ENCODE measurements at places on chromosomes 3 and 15.

- no peak for DNase-seq
These were observed 91.8 kb downstream of the ADAMTSL3 start for GRCh38 chr15:83745771-83746170.

GRCh38 chr15:101255615-101256241 is 3.9 kb upstream of the CHSY1 start:
- DNase-seq: peak; percentile 28

DNA sequence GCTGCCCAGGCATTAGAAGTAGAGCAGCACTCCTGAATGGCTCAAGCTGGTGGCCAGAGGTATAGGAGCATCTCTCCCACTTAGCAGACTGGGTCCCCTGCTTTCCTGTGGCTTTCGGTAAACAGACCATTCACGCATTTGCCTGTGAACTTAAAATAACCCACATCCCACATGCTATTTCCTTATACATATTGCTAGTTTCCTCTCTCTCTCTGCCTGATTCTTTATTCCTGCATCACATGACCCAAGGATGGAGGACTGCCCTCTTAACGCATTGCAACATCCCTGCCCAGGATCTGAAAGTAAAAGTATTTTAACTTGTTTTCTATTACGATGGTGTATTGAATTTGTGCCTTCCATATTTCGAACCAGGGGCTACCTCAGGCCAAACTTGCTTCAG is 43.4 kb upstream of the NLGN1 start:
- peak; percentile 4 for DNase-seq

DNA sequence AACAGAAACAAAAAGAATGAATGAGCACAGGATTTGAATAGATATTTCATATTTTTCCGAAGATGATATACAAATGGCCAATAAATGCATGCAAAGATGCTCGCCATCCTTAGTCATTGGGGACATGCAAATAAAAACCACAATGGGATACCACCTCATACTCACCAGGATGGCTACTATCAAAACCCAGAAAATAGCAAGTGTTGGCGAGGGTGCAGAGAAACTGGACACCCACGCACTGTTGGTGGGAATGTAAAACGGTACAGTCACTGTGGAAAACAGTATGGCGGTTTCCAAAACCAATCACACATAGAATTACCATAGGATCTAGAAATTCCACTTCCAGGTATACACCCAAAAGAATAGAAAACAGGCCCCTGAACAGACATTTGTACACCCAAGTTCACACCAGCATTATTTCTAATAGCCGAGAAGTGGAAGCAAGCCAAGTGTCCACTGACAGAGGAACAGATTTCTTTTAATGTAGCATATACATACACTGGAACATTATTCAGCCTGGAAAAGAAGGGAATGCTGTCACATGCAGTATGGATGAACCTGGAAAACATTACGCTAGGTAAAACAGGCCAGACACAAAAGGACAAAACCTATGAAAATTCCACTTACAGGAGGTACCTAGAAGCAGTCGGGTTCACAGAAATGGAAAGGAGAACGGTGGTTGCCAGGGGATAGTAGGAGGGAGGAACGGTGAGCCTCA is 3.6 kb downstream of the RNF168 start:
- no peak for DNase-seq

GRCh38 chr15:29590701-29591100 is 231.6 kb downstream of the TJP1 start:
- DNase-seq: no peak

- no peak for DNase-seq
These were observed 55.4 kb downstream of the DCBLD2 start for GRCh38 chr3:98846101-98846500.

GRCh38 chr3:77530870-77531269 is 491.0 kb downstream of the ROBO2 start:
- DNase-seq: no peak

- no peak for DNase-seq
These were observed 172.7 kb downstream of the SYNPR start for GRCh38 chr3:63450634-63451363.

DNA sequence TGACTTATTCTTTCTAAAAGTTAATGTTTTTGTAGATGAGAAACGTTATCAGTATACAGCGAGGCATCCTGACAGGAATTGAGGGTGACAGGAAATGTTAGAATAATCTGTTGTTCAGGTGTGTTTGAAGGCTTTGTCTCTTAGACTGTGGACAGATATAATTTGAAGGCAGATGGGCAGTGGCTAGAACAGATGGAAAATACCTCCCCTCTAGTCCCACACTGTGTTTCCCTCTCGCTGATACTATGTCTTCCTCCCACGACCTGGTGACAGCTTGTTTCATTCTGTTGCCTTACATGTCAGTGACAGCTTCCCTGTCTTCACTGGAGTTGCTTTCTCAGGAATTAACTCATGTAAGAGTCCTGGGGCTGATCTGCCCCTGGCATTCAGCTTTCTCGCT is 125.3 kb downstream of the MYRIP start:
- DNase-seq: no peak

DNA sequence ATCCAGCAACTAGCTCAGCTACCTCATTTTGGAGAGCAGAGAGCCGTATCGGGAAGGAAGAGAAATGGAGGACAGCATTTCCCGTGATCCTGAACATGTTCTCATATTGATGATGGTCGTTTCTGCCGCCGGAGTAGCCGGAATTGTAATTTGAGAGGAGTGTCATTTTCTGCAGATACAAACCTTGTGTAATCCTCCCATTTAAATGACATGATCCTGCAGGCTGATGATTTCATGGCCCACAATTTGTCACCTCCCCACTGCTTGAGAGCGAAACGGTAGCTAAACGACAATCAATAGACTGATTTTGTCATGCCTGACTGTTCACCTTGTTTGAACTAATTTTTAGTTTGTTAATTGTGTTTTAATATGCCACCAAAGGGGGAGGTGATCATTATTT is 126.5 kb upstream of the CNTN6 start:
- no peak for DNase-seq

GRCh38 chr15:75008629-75009326 is 13.4 kb downstream of the SCAMP5 start:
- peak; percentile 76 for DNase-seq

DNA sequence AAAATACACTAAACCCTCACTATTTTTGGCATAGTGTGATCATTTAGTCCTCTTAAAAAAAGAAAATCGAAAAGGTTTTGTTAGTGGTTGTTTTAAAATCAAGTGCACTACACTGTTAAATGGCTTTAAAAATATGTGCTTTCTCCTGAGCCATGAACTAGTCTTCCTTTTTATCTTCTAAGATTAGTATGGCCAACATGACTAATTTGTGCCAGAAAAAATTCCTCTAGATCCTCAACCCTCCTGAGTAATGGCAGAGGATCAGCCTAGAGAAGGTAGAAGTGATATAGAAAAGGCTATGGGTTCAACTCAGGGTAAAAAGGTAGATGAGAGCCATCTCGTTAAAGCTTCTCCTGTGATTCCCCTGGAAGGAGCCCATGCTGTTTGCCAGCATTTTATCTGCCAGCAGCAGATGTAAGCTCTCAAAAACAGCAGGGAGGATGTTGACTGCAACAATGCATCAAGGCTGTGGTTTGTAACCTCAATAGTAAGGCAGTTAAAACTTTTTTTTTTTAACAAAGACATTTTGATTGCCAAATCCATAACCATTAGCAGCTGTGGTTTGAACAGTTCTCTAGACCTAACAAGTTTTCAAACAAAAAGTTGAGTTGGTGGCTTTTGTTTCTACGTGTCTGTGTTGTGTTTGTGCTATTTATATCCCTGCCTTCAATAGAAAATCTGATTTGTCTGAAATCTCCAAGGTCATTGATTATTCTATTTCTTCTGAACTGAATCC is 30.2 kb upstream of the ZNF609 start:
- DNase-seq: peak; percentile 83

DNA sequence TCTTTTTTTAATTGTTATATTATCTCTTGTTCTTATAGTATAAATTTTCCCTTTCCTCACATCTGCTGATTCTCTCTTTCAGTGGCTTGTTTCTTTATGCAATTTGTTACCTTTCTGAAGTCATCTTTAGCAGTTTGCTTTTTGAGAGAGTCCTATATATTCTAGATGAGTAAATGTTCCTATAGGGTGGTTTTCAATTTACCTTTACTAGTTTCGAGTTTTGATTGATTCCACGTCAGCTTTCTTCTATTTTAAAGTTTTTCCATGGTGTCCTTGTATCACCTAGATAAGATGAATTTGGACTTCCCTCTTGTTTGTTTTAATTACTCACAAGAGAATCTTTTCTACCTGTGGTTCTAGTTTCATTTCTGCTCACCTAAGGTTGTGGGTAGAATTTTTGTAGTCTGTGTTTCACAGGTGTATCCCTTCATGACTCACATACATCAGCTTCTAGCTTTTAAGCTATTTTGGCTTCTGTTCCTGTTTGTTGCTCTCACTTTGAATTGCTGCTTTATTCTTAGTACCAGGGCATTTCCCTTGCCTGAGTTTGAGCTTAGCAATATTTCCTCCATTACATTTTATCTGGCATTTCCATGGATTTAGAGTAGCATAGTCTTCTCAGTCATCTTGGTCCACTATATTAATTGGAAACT is 6.4 kb downstream of the TEX9 start:
- no peak for DNase-seq

GRCh38 chr15:100810831-100811230 is 68.8 kb upstream of the ALDH1A3 start:
- DNase-seq: no peak

- DNase-seq: no peak
These were observed 201.9 kb upstream of the NECTIN3 start for GRCh38 chr3:110869736-110870135.

GRCh38 chr3:157857440-157857839 is 248.8 kb downstream of the SHOX2 start:
- no peak for DNase-seq

- DNase-seq: peak; percentile 70
These were observed 1009.8 kb downstream of the TUSC7 start for GRCh38 chr3:117719316-117719926.

DNA sequence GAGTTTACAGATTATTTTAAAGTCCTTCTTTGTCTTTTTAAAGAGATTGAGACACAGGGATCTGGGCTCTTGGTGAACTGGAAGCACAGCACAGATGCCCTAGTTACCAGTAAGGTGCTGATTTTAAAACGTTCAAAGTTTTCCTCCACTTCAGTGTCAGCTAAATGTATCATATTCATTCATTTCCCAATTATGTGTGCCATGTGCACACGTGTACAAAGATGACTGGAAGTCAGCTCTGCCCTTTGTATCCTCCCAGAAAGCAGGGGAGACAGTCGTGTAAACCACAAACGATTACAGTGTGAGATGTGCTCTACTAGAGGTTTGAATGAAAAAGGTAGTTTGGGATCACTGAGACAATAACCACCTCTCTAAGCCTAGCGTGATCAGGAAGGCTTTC is 730 bp downstream of the ZKSCAN7 start:
- DNase-seq: no peak

GRCh38 chr3:127824151-127824825 is 2.0 kb upstream of the MGLL start:
- no peak for DNase-seq

DNA sequence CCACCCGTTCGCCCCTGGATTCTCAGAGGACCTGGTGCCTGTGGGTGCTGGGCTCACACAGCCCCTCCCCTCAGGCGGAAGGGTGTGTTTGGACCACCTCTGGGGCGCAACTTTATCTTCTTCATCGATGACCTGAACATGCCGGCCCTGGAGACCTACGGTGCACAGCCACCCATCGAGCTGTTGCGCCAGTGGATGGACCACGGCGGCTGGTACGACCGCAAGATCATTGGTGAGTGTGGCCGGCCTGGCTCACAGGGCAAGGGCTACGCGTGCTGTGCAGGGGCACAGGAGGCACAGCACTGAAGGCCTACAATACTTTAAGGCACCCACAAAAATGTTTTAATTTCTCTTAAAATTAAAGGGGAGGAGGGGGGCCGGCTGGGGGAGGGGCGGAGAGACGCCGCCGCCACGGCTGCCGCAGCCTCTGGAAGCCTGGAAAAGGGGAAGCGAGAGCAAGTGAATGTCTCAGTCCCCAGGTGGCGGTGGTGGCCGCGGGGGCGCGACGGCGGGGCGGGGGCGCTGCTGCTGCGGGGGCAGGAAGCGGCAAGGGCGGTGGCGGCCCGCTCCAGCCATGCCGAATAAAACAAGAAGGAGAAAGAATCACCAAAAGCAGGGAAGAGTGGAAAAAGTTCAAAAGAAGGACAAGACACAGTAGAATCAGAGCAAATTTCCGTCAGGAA is 56.8 kb downstream of the DNAH1 start:
- peak; percentile 28 for DNase-seq

DNA sequence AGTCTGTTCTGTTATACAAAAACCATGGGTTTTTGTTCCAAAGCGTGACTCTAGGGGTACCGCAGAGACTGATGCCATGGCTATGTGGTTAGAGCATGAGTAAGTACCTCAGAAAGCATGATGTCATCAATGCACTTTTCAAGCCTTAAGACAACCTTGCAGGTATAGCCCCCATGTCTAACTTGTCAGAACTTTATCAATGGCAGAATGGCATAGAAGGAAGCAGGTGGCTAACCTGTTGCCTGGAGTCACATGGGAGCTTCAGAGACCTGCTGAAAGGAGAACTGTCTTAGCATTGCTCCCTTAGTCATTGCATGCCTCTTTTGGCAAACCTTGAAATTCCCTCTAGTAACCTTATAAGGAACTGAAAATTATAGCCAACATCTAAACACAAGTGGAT is 52.5 kb downstream of the EOMES start:
- no peak for DNase-seq

DNA sequence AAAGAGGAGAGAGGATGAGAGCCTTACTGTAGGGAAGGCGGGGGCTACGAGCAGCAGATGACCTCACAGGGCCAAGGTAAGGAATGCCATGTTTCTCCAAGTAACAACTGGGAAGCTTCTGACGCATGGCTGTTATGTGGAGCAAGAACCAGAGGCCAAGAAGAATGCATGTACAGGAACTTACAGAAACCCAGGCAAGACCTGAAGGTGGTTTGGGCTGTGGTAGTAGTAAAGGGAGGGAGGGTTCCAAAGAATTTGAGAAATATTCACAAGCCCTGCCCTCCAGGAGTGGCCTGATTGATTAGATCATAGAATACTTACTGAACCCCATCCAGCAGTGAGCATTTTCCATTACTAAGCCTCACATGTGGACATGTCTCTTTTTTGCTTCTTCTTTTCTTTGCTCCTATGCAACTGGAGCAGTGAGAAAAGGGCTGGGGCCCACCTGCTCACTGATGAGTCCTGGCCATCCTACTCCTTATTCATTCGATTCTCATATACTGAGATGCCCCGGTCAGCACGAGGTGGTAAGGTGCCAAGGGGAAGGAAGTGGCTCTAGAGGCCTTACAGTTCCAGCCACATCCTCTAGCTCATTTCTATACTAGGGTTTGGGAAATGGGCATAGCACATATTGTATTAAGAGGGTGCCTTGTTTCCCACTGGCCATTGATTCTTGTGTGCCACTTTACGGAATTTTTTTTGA is 8.3 kb upstream of the SLC12A8 start:
- no peak for DNase-seq

GRCh38 chr3:194262925-194263305 is 88.2 kb downstream of the CPN2 start:
- no peak for DNase-seq

DNA sequence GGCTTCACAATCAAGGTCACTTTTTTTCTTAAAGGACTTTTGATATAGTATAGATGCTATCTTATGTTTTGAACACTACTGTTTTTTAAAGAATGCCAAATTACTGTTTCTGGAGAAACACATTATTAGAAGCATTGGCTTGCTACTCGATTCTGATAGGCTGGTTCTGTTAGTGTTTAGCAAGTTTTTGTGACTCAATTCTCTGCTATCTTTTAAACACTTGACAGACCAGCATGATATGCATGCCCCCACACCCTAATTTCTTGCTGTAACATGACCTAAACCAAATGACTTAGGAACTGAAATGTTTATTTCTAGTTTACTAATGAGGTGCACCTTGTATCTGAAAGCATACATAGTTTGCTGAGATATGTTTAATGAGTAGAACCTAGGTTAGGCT is 5.5 kb upstream of the IL20RB start:
- DNase-seq: no peak

Measured in Kasumi-1 (cell line).